GM12892 (cell line): ENCODE measurements at places on chromosomes 4 and X.

DNA sequence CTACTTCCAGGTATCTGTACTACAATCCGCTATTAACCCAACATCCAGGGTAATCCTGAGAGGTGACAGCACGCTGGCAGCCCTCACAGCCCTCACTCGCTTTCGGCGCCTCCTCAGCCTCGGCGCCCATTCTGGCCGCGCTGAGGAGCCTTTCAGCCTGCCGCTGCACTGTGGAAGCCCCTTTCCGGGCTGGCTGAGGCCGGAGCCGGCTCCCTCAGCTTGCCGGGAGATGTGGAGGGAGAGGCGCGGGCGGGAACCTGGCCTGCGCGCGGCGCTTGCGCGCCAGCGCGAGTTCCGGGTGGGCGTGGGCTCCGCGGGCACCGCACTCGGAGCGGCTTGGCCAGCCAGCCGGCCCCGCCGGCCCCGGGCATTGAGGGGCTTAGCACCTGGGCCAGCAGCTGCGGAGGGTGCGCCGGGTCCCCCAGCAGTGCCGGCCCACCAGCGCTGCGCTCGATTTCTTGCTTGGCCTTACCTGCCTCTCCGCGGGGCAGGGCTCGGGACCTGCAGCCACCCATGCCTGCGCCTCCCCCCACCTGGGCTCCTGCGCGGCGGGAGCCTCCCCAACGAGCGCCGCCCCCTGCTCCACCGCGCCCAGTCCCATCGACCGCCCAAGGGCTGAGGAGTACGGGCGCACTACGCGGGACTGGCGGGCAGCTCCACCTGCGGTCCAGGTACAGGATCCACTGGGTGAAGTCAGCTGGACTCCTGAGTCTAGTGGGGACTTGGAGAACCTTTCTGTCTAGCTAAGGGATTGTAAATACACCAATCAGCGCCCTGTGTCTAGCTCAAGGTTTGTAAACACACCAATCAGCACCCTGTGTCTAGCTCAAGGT lies 87.3 kb downstream of the PRSS12 start:
- no peak for DNase-seq

- DNase-seq = no peak
Measured at GRCh38 chrX:126376465-126376864, 176.1 kb downstream of the DCAF12L1 start.

DNA sequence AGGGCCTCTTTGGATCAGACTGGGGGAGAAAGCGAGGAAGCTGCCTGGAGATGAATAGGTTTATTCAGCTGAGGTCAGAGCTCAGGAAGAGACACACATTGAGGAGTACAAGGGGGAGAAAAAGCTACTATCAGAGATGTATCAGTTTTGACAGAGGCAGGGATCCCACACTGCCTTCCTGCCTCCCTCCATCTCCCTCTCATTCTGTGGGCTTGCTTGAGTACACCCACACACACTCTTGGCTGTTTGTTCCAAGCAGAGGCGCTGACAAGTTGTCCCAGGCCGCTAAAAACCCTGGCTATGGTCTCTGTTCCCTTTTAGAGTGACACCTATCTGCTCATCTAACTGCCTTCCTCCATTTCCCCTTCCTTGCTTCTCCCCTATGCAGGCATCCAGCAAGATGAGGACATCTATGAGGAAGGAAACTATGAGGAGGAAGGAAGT lies 5.2 kb downstream of the TSPYL2 start:
- no peak for DNase-seq

- DNase-seq = no peak
Measured at GRCh38 chr4:121034017-121034416, 38.3 kb downstream of the NDNF start.

GRCh38 chr4:152510349-152511147 lies 25.3 kb downstream of the FBXW7 start:
- no peak for DNase-seq

DNA sequence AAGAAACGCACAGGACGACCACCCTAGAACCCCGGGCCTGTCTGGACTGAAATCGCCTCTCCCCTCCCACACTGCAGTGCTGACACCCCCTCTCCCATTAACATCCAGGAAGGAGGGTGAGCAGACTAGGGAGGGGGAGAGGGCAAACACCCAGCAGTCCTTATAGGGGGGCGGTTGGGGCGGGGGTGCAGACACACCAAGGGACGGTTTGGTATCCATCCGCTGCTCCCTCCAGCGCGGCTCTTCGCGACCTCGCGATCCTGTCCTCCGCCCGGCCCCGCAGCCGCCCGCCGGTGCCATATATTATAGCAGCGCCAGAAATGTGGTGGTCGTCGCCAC lies 411 bp upstream of the GPRASP1 start:
- no peak for DNase-seq

DNA sequence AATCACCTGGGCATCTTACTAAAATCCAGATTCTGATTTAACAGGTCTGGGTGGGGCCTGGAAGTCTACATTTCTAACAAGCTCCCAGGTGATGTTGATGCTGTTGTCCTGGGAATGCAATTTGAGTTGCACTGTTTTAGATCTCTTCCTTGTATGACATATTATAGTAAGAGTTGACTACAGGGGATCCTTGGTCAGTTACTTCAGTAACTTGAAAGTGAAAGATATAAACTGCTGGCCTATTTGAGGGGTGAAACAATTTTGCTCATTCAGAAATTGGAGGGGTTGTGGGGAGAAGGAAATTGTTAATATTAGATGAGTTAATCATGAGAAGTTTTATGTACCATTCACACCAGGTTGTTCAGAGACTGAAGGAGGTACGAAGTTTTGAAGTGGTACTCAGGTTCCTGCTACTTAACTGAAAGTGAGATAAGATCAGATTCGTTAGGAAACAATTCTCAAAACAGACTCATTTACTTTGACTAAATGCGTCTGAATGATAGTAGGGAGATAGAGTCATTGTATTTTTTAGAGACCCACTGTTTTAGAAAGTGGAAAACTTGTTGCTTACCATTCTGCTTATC lies 12.5 kb downstream of the SH2D1A start:
- DNase-seq = no peak

DNA sequence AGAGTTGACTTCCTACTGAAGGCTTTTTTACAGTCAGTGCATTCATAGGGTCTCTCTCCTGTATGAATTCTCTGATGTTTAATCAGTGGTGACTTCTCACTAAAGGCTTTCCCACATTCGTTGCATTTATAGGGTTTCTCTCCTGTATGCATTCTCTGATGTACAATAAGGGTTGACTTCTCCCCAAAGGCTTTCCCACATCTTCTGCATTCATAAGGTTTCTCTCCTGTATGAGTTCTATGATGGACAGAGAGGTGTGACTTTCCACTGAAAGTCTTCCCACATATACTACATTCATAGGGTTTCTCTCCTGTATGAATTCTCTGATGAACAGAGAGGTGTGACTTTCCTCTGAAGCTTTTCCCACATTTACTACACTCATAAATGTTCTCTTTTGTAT lies 45.2 kb downstream of the ZNF674 start:
- no peak for DNase-seq

- DNase-seq = no peak
Measured at GRCh38 chr4:25129917-25130316, 30.3 kb downstream of the SEPSECS start.

- no peak for DNase-seq
Measured at GRCh38 chrX:137847376-137847775, 281.4 kb downstream of the ZIC3 start.

DNA sequence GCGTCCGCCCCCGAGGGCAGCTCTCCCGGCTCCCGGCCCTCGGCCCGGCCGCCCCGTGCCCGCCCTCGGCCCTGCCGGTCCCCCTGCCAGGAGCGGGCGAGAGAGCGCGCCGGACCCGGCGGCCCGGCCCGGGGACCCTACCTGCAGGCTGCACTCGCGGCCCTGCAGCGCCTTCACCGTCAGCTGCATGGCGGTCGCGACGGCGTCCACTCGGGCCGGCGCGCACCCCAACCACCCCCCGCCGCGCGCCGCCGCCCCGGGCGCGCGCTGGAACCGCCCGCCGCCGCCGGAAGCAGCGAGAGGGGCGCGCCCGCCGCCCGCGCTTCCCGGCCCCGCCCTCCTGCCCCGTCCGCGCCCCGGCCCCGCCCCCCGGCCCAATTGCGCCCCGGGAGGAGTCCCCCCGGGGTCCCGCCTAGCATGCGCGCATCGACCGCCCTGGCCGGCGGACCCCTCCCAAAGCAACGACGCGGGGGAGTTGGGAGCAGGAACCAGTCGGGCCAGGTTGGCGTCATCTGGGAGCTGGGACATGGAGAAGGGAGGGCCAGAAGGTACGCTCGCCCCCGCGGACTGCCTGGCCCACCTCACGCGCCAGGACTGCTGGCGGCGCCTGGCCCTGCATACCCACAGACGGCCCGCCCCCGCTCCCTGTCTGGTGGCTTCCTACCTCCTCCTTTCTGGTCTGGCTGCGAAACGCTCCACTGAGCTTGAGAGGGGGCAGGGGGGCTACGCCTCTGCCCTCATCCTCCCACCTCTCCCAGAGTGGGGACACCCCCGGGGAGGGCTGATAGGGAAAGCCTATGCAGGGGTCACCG lies at the start of gene UBL4A:
Gene UBL4A, minus strand, starts transcription at position 220 of the 812 bp plus-strand sequence. Its CDS starts 31 bp downstream, at position 189.
- peak; percentile 67 for DNase-seq

DNA sequence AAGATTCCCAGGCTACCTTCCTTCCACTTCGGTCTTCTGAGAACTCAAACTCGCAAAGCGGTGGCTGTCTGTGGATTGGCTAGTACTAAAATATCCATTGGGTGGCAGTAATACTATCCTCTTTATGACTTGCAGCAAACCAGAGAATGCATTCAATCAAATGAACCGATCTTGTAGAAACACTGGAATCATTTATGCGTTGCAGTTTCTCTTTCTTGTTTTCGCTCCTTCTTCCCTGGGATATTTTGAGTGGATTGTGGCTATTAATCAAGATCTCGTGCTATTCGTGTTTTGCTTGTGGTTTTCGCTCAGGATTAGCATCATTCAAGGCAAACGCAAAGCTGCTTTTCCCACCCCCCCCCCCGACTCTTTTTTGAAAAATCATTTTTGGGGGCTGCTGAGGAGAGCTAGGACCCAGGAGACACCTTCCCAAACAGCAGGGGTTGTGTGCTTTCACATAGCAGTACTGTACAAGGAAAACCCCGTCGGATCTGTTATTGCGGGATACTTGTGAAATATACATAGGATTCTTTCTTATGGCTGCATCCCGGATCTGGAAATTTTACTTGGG lies at the start of gene IL1RAPL1:
Gene IL1RAPL1, plus strand, starts transcription at position 466 of the 571 bp plus-strand sequence.
- DNase-seq = no peak

DNA sequence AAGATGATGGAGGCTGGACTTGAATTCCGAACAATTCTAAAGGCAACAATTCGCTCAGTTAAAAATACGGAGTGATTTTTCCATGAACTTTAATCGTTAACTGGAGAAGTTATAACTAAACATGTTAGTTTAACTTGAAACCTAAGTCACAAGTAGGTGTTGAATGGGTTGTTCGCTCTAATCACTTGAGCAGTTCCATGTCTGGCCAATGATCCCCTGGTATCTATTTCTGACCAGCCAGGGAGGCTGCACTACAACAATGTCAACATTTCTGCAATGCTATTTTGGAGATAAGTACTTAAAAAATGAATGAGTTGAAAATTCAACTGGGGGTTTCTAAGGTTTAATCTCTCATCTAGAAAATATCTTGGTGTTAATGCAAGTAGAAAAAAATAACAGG lies 112.5 kb downstream of the NR3C2 start:
- DNase-seq = no peak

GRCh38 chr4:185128272-185129119 lies 14.6 kb upstream of the SLC25A4 start:
- peak; percentile 56 for DNase-seq

DNA sequence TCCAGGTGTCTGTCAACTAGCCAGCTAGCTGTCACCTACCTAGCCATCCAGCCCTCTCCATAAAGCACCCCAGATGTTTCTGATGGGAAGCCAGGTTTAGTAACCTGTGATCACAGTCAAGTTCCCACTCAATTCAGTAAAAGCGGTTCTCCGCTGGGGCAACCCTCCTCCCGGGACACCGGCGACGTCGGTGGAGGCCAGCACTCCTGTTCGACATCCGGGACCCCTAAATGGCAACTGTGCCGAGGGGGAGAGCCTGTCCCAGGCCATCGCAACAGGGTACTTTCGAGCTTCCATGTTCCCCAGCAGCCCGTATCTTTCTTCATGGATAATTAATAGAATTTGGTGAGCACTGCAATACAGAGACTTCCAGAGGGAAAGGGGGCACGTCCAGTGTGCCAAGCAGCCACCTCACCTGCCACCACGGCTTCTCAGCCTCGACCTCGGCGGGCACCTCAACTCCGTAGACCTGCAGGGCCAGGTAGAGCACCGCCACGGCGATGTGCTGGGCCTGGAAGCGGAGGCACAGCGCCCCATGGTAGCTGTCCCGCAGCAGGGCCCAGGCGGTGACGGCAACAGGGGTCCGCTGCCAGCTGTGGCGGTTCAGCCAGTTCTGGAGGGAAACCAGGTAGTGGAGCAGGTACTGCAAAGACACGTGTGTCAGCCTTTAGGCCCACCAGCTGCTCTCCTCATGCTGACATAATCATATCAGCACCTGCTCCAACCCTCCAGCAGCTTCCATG lies 6.7 kb downstream of the CCNQ start:
- DNase-seq = no peak

DNA sequence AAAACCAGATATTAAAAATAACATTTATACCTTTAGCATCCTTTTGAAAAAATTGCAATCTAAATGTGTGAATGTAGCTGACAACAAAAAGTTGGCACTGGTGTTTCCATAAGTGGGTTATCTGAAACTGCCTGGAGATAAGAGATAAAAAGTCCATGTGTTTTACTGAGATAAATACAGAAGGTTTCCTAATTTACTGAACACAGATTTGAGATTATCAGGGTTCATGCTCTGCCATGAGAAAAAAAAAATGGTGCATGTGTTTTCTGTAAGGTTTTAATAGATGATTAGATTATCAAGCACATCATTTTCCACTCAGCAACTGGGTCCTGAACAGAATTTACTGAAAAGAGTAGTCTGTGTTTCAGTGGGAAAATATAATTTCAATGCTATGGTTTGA lies 326.2 kb upstream of the SLIT2 start:
- no peak for DNase-seq

GRCh38 chrX:34586346-34586911 lies 70.7 kb downstream of the TMEM47 start:
- no peak for DNase-seq

- DNase-seq = no peak
Measured at GRCh38 chr4:6560416-6561172, 14.4 kb upstream of the MAN2B2 start.

GRCh38 chr4:186878203-186878776 lies 154.6 kb upstream of the FAT1 start:
- DNase-seq = no peak

DNA sequence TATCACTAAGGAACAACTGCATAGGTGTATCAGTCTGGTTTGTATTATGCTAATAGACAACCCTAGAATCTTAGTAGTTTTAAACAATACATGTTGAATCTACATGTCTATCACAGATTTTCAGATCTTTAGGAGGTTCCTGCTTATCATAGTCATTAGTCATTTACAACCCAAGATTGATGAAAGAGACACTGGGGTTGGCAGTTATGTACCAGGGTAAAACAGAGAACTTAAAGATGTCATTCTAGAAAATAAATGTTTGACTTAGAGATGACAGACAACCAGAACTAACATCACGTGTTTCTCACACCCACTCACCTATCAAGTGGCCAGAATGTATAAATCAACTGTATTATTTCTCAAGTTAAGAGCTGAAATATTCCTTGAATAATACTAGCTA lies 181.9 kb downstream of the PABPC4L start:
- no peak for DNase-seq

- DNase-seq = no peak
Measured at GRCh38 chr4:80393246-80393969, 57.9 kb downstream of the CFAP299 start.
